ENCODE measurements at places on chromosomes 2 and 18. TPM values are rescaled to one million over a fixed set of nuclear protein-coding genes. Genes with fewer than 3 reads are reported as not detected.

Gene SLC4A3
- 1.0 TPM for total RNA-seq

Gene ARHGAP28
- 13.1 TPM for total RNA-seq

Gene TMEM131
- 42.2 TPM for total RNA-seq

Gene CNTNAP5
- total RNA-seq: not detected

Gene MEP1B
- total RNA-seq: not detected

Gene PIEZO2
- total RNA-seq: 11.1 TPM

Gene CTDP1
- 25.2 TPM for total RNA-seq

Gene DTNA
- total RNA-seq: 21.0 TPM

Gene CHRNG
- total RNA-seq: not detected

Gene TNFRSF11A
- 3.9 TPM for total RNA-seq

Gene TMEFF2
- not detected for total RNA-seq

Gene KCNE4
- total RNA-seq: 1.2 TPM

Gene MOGAT1
- 3.2 TPM for total RNA-seq

Gene TXNL4A
- total RNA-seq: 78.7 TPM

Measured in lower lobe of right lung (tissue), 2 donors.